Astrocyte (in vitro differentiated cells and primary cell): ENCODE measurements at places on chromosomes 1 and 21. TPM values are rescaled to one million over a fixed set of nuclear protein-coding genes. Genes with fewer than 3 reads are reported as not detected.

- no peak for DNase-seq
Measured at GRCh38 chr1:83910461-83910860, 88.5 kb downstream of the TTLL7 start.

DNA sequence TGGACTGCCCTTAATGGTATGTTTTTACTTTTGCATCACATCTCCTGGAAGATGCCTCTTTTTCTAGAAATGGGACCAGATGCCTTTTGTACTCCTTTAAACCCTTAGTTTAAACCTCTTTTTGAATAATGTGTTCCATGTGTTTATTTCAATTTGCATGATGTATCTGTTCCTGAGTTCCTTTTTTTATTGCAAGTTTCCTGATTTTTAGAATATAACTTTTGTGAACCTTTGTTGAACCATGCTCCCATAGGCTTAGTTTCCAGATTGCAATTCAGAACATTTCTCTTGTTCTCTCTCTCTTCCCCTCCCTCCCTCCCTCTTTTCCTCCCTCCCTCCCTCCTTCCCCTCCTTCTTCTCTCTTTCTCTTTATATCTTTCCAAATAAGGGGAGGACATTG lies 81.9 kb downstream of the RGL1 start:
- no peak for DNase-seq

GRCh38 chr1:88984569-88984968 lies 7.9 kb downstream of the KYAT3 start:
- no peak for DNase-seq

DNA sequence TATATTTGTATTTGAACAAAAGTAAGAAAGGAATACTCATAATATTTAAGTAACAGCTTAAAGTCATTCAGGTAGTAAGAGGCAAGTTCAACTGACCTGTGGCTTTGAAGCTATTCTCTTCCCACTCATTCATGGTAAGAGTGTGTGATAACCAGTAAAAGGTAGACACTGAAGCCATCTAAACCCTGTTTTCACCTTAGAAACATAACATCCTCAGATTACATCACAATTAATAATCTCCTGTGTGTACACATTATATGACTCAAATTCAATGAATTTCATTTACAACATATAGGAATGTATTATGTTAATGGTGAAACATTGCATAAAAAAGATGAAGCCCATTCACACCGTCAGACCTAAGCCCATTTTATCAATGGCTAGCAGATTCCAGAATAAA lies 364.8 kb upstream of the SNX7 start:
- DNase-seq, result no peak

Gene PLA2G2D
- not detected in 2 replicates for total RNA-seq

Gene RNASEL
- 1.8 and 2.5 TPM in 2 replicates for total RNA-seq

Gene RSPO1
- not detected in 2 replicates for total RNA-seq

Gene OR2L3
- not detected in 2 replicates for total RNA-seq

Gene CFAP45
- 3.2 and 4.3 TPM in 2 replicates for total RNA-seq
